CD4-positive, alpha-beta memory T cell (primary cell): ENCODE measurements at places on chromosomes 2 and 18. TPM values are rescaled to one million over a fixed set of nuclear protein-coding genes. Genes with fewer than 3 reads are reported as not detected.

Gene KANSL1L
- 10.7 TPM for total RNA-seq

Gene BBS5
- 1.8 TPM for total RNA-seq

- no peak for DNase-seq
These were observed 310.5 kb downstream of the SATB2 start for GRCh38 chr2:199147216-199147615.

- no peak for DNase-seq
These were observed 13.6 kb downstream of the ARID5A start for GRCh38 chr2:96549967-96550786.

GRCh38 chr2:177098001-177098613, 114.5 kb upstream of the HNRNPA3 start:
- DNase-seq: no peak

DNA sequence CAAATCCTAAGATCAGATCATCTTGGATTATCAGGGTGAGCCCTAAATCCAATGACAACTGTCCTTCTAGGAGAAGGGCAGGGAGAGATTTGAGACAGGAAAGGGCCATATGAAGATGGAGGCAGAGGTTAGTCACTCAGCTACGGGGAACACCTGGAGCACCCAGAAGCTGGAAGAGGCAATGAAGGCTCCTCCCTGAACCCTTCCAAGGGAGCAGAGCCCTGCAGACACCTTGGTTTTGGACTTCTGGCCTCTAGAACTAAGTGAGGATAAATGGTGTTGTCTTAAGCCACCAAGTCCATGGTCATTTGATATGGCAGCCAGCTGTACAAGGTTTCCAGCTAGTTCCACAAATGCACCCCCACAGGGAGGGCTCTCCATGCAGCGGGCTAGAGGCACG, 6.9 kb upstream of the PTPN2 start:
- no peak for DNase-seq

Gene DSG3
- total RNA-seq: not detected

GRCh38 chr18:48858676-48859075, 92.1 kb downstream of the SMAD7 start:
- no peak for DNase-seq

DNA sequence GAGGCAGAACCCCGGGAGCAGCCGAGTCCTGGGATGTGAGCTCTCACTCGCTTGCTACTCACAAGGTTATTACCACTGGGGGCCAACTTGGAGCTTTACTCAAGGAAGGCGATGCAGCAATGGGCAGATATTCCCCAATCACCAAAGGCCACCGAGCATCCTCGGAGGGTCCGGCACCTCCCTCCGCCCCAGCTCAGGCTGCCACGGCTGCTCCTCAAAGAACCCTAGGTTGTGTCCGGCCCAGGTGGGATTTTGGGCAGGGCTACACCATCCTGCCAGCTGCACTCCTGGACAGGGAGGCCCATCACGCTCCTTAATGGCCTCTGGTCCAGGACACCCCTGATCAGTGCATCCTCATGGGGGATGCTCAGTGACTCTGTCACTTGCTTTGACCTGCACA, 24.8 kb downstream of the FBLN7 start:
- no peak for DNase-seq

DNA sequence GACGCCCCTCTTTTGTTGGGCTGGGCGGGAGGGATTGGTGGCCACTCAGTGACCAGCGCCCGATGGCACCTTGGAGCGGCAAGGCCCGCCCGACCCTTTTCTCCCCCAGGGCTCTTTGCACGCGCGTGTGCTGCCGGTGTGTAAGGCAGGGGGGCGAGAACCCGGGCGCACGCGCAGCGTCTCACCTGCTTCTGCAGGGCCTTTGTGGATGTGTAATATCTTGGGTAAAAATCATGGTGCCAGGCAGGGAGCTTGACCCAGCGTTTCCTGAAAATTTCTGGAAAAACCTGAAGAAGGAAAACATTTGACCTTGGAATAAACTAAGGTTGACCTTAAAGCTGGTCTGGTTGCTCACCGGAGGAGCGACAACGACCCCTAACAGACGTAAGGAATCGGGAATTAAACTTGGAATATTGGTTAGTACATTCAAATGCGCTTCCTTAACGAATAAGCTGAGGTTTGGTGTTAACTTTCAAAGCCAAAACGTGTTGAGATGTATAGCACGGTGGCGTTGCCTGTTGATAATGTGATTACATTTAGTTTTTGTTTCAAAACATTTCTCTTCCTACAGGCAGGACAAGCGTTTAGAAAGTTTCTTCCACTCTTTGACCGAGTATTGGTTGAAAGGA, 438 bp downstream of the HSPE1 start:
- peak; percentile 29 for DNase-seq

Gene OSBPL6
- total RNA-seq: 0.14 TPM

- DNase-seq: no peak
These were observed at the start of gene SYT4 for GRCh38 chr18:43277164-43277600. Gene SYT4 (minus strand): TSS chr18:43277490. CDS start chr18:43277281, 209 bp downstream.

Gene SLC14A1
- total RNA-seq: 3.6 TPM
